ENCODE measurements at places on chromosomes 2 and 18.
A peak's percentile ranks its signal among the peaks of the same experiment; 100 is the strongest.

- H3K36me3 ChIP-seq: no peaks in the 10 kb centered on the region
- H3K4me1 ChIP-seq: peaks cover 23% of the 10 kb centered on the region
- no peak for DNase-seq
- H3K4me3 ChIP-seq: peak overlapping the region; percentile 33
Observed at GRCh38 chr2:222319586-222320435, 21.0 kb upstream of the PAX3 start.

DNA sequence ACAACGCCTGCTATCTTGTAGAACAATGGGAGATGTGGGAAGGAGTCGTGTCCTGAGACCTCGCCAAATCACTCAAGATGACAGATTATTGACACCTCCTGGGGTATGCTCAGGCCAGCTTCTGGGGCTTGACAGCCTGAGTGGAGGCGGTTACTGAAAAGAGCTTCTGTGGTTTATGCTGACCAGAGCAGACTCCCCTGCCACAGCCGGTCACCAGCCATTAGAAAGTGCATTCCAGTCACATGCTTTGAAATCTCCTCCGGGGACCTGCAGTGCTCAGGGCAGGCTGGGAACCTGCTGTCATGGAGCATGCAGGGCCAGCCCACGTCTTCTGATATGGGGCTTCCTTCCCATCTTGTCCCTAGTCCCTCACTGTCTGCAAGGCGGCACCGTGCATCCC lies 215.9 kb downstream of the SEPTIN10 start:
- no peak overlapping the region for H3K4me3 ChIP-seq
- H3K4me1 ChIP-seq: peaks cover 39% of the 10 kb centered on the region
- peaks cover 6% of the 10 kb centered on the region for H3K36me3 ChIP-seq
- H3K27ac ChIP-seq: no peak overlapping the region

DNA sequence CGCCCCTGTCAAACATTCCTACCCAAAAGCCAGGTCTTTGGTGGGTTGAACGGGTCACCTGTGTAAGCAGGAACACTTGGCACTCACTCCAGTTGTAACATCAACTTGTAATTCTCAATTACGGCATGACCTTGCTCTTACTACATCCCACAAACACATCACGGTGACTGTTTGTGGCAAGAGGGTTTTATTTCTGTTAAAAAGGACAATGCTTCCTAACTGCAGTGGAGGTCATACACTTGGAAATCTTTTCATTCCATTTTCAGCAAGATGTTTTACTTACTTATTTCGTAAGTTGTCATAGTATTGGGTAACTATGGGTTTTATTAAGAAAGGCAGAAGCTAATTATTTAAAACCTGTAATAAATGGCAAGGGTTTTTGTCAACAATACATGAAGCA lies 126.1 kb downstream of the ZNF516 start:
- peaks cover 26% of the 10 kb centered on the region for H3K36me3 ChIP-seq
- H3K27ac ChIP-seq: no peak overlapping the region
- no peak for DNase-seq
- H3K4me3 ChIP-seq: no peak overlapping the region

GRCh38 chr2:213288913-213289700 lies 4.8 kb downstream of the SPAG16 start:
- H3K4me3 ChIP-seq: no peak overlapping the region
- no peaks in the 10 kb centered on the region for H3K27me3 ChIP-seq
- H3K27ac ChIP-seq: no peak overlapping the region
- no peaks in the 10 kb centered on the region for H3K36me3 ChIP-seq
- peaks cover 7% of the 10 kb centered on the region for H3K4me1 ChIP-seq
- no peak for DNase-seq

DNA sequence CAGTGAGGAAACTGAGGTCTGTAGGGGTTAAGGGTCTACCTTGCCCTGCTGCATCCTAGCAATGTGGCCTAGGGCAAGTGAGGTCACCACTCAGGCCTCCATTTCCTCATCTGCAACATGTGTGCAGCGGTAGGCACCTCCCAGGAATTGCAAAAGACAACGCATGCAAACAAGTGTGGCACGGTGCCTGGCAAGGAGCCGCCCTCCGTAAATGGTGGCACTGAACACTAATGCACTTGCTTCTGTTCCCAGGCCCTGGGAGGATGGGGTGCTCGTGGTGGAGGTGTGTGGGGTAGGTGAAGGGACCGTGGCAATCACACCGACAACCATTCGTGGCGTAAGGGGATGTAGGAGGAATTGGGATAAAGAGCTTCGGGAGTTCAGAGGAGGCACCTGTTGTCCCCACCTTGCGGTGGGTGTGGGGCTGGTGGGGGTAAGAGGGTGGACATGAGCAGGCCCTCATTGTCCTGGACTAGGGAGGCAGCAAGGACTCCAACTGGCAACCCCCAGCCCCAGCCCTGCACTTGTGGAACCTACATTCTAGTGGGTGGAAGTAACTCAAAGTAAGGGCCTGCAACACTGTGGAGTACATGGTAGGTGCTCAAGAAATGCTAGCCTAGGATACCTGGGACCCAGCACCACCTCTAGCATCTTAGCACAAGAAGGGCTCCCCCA lies 26.0 kb downstream of the ATOH8 start:
- H3K4me1 ChIP-seq: peaks cover 99% of the 10 kb centered on the region
- H3K27ac ChIP-seq: peak overlapping the region; percentile 52
- H3K4me3 ChIP-seq: no peak overlapping the region
- H3K36me3 ChIP-seq: peaks cover 87% of the 10 kb centered on the region
- H3K27me3 ChIP-seq: no peaks in the 10 kb centered on the region

DNA sequence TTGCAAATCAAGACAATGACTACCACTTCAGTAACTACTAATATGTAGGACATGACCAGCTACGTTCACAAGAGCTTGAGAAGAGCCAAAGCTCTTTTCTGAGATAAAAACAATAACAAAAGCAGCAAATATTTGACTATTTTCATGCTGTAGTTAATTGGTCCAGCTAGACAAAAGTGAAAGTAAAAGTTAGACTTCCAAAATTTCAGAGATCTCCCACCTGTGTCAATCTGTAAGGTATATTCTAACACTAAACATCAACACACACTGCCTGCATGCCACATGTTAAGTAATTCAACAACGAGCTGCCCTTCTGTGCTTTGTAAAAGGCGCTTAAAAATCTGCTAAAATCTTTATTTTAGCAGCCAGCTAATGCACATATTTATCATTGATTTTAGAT lies 185.9 kb downstream of the SLC39A10 start:
- no peaks in the 10 kb centered on the region for H3K4me1 ChIP-seq
- no peaks in the 10 kb centered on the region for H3K27me3 ChIP-seq
- DNase-seq: no peak

- peak overlapping the region; percentile 47 for H3K27ac ChIP-seq
- peaks cover 16% of the 10 kb centered on the region for H3K4me1 ChIP-seq
- DNase-seq: no peak
- H3K27me3 ChIP-seq: no peaks in the 10 kb centered on the region
Observed at GRCh38 chr2:197152451-197153228, 157.9 kb downstream of the ANKRD44 start.

DNA sequence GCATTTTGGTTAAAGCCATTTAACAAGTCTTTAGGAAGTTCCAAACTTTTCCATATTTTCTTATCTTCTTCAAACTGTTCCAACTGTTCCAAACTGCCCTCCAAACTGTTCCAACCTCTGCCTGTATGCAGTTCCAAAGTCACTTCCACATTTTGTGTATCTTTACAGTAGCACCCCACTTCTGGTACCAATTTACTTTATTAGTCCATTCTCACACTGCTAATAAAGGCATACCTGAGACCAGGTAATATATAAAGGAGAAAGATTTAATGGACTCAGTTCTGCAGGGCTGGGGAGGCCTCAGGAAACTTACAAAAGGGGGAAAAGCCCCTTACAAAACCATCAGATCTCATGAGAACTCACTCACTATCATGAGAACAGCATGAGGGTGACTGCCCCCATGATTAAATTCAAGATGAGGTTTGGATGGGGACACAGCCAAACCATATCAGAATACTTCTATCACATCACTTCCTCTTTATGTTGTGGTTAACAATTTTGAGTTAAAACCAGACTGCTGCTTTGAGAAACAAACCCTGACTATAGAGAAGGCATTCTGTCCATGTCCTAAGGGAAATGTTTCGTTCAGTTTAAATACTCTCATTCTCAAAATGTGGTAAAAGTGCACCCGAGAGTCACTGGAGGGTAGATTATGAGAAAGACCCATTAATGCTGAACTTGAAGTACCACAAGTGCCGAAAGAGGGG lies 11.0 kb downstream of the IL18R1 start:
- no peaks in the 10 kb centered on the region for H3K27me3 ChIP-seq
- DNase-seq: no peak
- H3K4me1 ChIP-seq: no peaks in the 10 kb centered on the region
- H3K36me3 ChIP-seq: no peaks in the 10 kb centered on the region
- no peak overlapping the region for H3K27ac ChIP-seq

GRCh38 chr2:96111823-96112500 lies 4.4 kb downstream of the ADRA2B start:
- DNase-seq: no peak
- no peak overlapping the region for H3K4me3 ChIP-seq
- H3K36me3 ChIP-seq: no peaks in the 10 kb centered on the region
- H3K27ac ChIP-seq: no peak overlapping the region
- peaks cover 21% of the 10 kb centered on the region for H3K4me1 ChIP-seq

- H3K4me1 ChIP-seq: no peaks in the 10 kb centered on the region
- no peak for DNase-seq
- H3K27ac ChIP-seq: no peak overlapping the region
- H3K27me3 ChIP-seq: no peaks in the 10 kb centered on the region
- no peak overlapping the region for H3K4me3 ChIP-seq
Observed at GRCh38 chr18:59788791-59789106, 91.5 kb upstream of the CCBE1 start.

- no peaks in the 10 kb centered on the region for H3K27me3 ChIP-seq
- no peak overlapping the region for H3K27ac ChIP-seq
- H3K4me3 ChIP-seq: no peak overlapping the region
- no peaks in the 10 kb centered on the region for H3K4me1 ChIP-seq
- no peak for DNase-seq
Observed at GRCh38 chr2:56960581-56960980, 776.8 kb downstream of the CCDC85A start.

DNA sequence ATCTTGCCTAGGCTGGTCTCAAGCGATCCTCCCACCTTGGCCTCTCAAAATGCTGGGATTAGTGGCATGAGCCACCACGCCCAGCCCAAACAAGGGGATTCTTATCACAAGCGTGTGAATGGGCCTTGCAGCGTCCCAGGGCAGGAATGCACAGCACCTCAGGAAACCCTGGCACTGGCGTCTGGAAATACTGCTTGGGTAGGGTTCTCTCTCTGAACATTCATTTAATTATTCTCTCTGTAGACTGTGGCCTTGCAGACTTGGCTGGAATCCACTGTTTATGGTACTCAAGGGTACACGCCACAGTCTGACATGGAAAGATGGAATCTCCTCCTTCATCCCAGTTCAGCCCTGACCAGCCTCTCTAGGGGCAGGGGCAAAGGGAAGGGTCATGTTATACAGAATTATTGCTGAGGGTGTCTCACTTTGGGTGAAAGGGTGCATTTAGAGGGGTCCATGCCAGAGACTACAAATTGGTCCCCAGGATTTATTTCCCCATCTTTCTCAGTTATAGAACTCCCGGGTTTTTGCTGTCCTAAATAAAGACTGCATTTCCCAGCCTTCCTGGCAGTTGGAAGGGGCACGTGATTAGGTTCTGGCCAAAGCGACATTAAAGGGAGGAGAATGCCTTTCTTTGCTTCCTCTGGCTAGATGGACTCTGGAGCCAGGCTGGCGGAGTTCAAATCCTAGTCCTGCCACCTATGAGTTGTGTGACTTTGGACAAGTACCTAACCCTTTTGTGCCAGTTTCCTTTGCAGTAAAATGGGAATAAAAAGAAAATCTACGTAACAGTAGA lies 147.2 kb upstream of the HAAO start:
- peaks cover 9% of the 10 kb centered on the region for H3K4me1 ChIP-seq
- H3K36me3 ChIP-seq: no peaks in the 10 kb centered on the region
- no peak overlapping the region for H3K4me3 ChIP-seq
- peak overlapping the region; percentile 69 for H3K27ac ChIP-seq

DNA sequence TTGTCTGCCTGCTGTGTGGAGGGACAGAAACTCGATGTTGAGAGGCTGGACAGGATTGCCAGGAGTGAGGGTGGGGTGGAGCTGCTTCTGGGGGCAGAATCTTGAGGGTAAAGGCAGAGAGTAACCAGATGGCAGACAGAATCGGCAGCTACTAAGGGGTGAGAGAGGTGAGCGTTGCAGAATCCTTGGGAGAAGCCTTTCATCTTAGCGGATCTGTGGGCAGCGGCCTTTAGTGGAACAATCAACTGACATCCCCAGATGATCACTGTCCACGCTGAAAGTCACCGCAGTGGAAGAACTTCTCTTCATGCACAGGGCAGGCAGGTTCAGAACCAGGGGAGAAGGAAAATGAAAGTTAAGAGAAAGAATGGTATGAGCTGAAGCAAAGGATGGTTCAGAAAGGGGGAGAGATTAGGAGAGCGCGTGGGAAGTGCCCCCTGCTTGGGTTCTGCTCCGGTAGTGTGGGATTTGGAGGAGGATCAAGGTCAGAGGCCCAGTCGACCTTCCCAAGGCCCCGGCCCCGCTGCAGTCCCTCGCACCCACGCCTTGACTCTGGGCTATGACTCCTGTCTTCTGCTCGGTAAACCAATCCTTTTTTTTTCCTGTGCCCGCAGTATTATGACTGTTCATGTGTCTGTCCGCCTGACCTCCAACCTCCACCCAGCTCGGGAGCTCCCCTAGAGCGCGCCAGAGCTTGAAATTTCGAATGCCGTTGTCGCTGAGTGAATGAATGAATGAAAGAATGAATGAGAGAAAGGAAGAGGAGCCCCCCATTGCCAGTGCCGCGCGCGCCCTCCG lies 584 bp downstream of the BOLA3 start:
- peak overlapping the region; percentile 77 for H3K4me3 ChIP-seq
- no peaks in the 10 kb centered on the region for H3K36me3 ChIP-seq
- H3K27me3 ChIP-seq: no peaks in the 10 kb centered on the region

DNA sequence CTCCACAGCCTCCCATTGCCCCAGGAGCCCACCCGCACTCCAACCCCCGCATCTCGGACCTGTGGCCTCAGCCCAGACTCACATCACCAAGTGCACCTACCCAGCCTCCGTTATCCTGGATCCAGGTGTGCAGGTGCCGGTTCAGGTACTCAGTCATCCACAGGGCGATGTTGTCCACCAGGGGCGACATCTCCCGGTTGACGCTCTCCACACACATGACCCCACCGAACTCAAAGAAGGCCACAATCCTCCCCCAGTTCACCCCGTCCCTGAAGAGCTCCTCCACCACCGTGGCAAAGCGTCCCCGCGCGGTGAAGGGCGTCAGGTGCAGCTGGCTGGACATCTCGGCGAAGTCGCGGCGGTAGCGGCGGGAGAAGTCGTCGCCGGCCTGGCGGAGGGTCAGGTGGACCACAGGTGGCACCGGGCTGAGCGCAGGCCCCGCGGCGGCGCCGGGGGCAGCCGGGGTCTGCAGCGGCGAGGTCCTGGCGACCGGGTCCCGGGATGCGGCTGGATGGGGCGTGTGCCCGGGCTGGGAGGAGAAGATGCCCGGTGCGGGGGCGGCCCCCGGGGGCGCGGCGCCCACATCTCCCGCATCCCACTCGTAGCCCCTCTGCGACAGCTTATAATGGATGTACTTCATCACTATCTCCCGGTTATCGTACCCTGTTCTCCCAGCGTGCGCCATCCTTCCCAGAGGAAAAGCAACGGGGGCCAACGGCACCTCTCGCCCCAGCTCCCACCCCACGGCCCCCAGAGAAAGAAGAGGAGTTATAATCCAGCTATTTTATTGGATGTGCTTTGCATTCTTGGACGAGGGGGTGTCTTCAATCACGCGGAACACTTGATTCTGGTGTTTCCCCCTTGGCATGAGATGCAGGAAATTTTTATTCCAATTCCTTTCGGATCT lies 1.3 kb downstream of the BCL2 start:
- H3K27me3 ChIP-seq: no peaks in the 10 kb centered on the region
- no peaks in the 10 kb centered on the region for H3K36me3 ChIP-seq
- H3K4me3 ChIP-seq: peak overlapping the region; percentile 70

- no peaks in the 10 kb centered on the region for H3K36me3 ChIP-seq
- no peaks in the 10 kb centered on the region for H3K27me3 ChIP-seq
- DNase-seq: no peak
- no peak overlapping the region for H3K27ac ChIP-seq
Observed at GRCh38 chr2:7045601-7046590, 128.7 kb downstream of the RNF144A start.
